ENCODE measurements at places on chromosomes 16 and 17.

- DNase-seq, result no peak
Observed at GRCh38 chr17:27945953-27946352, 52.8 kb upstream of the LYRM9 start.

GRCh38 chr17:75242461-75243042, 18.9 kb downstream of the GGA3 start:
- no peak for DNase-seq

- no peak for DNase-seq
Observed at GRCh38 chr17:13931111-13931526, 138.2 kb upstream of the COX10 start.

- DNase-seq, result no peak
Observed at GRCh38 chr17:78116411-78116810, 12.1 kb downstream of the TMC6 start.

GRCh38 chr17:50511058-50511457, 2.8 kb downstream of the MYCBPAP start:
- DNase-seq, result no peak

DNA sequence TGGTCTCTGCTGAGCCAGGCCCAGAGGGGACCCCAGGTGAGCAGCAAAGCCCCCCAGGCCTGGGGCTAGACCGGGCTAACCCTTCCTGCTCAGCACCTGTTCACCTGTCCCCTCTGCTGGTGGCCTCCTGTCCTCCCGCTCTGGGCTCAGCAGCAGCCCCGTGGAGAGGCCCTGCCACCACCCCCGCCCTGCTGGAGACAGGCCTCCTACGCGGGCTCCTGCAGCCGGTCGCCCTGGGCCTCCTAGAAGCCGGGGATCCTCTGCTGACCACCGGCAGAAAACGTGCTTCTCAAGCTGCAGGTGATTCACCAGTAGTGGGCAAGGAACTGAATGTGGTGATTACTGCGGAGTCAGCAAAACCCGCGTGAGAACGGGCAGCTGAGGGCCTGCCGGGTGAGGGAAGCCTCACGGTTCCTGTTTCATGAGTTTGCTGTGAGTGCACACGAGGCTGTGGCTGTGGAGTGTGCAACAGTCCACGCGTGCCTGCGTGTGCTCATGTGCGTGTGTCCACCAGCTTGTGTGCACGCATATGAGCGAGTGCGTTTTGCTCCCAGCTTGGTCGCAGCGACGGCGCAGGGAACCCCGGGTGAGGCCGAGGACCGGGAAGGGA, 792 bp downstream of the SECTM1 start:
- no peak for DNase-seq

DNA sequence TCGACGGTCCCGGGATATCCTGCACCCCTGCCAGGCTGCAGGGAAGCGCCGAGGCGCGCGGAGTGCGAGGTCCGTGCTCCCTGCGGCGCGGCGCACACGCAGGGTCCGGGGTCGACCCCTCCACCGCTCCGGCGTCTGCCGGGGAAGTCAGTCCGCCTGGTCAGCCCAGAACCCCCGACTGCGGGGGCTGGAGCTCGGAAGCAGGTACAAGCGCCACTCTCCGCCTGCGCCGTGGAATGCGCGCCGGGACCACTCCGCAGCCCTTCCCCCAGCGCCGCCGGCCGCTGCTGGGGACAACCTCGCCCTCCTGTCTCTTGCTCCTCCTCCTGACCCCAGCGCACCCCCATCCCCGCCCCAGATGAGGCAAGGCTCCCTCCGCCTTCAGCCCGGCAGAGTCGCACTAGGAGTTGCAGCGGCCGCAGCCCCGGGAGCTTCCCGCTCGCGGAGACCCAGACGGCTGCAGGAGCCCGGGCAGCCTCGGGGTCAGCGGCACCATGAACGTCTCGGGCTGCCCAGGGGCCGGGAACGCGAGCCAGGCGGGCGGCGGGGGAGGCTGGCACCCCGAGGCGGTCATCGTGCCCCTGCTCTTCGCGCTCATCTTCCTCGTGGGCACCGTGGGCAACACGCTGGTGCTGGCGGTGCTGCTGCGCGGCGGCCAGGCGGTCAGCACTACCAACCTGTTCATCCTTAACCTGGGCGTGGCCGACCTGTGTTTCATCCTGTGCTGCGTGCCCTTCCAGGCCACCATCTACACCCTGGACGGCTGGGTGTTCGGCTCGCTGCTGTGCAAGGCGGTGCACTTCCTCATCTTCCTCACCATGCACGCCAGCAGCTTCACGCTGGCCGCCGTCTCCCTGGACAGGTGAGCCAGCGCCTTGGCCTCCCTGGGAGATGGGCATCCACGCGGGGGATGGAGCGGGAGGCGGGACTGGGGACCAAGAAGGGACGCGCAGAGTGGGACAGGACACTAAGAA, at the start of gene GALR2:
GALR2 (plus strand) TSS at position 392 of the 974 bp plus-strand sequence; CDS start at position 495, 103 bp downstream.
- DNase-seq, result no peak

DNA sequence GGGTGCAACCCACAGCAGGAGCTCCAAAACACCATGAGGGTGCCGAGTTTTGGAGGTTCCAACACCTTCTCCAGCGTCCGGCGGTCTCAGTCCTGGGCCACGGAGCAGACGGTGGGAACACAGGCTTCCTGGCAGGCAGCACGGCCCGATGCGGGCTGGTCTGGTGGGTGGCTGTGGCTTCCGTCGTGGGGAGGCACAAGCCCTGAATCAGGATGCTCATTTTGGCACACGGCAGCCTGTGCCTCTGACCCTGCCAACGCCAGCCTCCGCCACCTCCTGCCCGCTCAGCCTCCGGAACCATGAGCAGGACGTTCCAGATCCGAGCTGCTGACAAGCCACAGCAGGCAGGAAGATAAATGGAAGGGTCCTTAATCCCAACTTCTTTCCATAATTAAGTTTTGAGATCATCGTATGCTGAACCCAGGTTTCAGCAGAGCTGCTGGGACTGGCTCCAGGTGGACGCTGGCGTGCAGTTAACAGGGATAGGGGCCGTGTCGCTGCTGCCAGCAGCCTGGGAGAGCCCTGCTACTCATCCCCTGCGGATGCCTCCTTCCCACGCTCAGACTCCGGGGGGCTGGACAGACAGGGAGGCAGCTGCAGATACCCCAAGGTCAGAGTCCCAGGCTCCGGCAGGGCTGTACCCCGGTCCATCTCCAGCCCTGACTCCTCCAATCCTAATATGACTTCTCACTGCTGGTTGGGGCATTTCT, 136.6 kb downstream of the ENGASE start:
- no peak for DNase-seq

- DNase-seq, result no peak
Observed at GRCh38 chr16:84746875-84747274, 47.1 kb downstream of the USP10 start.

GRCh38 chr17:19539040-19539399, 5.4 kb downstream of the SLC47A1 start:
- no peak for DNase-seq

DNA sequence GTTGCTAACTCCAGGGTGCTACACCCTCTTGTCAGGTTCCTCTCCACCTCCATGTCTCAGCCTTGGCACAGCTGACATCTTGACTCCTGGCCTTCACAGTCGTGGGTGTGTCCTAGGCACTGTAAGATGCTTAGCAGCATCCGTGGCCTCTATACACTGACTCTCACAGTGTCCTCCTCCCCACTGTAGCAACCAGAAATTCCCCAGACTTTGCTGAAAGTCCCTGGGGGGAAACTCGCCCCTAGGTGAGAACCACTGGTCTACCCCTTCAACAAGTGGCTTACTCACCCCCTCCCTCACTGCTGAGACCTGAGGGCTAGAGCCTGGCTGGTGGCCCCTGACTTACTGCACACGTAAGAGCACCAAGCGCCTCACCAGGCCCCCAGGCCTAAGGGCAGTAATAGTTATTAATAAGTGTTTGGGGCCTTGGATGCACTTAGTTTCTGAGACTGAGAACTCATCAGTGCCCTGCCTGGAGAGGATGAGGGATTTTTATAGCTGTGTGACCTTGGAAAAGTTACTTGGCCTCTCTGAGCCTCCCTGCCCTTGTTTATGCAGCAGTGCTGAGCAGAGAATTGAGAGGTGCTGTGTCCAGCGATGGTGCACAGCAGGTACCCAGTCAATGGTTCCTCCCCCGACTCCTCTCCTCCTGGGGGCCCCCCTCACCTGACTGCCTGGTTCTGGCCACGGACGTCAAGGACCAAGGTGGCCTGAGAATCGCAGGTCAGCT, 67.1 kb downstream of the RMI2 start:
- no peak for DNase-seq

GRCh38 chr16:69187446-69188235, 677 bp downstream of the SNTB2 start:
- DNase-seq, result no peak

DNA sequence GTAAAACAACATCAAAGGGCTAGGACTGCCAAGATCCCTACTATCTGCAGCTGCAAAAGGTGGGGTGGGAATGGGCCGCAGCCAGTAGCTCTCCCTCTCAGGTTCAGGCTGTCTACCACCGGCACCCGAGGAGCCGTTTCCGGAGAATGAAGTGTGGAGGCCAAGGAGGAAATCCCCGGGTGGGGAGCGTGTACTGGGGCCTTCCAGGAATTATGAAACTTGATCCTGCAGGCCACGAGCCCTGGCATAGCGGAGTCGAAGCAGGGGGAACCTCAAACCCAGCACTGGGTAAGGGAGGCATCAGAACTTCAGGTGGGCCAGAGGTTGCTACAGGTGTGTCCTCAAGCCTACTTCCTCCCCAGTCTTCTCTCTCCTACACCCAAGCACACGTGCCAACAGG, 5.1 kb downstream of the INPP5K start:
- DNase-seq, result no peak

- DNase-seq, result no peak
Observed at GRCh38 chr16:46858151-46858550, 26.0 kb upstream of the GPT2 start.

DNA sequence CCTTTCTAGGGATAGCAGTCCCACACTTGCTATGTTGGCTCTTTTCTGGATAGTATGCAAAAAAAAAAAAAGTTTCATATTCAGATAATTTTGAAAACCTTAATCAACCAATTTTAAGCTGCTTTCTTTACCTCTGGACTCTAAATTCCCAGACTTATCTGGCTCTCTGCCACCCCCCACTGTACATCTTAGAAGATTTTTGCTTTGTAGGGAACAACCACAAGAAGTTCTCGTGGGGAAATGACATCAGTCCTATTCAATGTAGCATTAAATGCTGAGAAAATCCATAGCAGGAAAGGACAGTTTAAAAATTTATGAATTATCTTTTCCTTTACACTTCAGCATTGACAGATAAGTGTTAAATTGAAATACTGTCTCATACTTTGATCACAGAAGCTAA, 562.7 kb upstream of the HSBP1 start:
- DNase-seq, result no peak

GRCh38 chr17:32558326-32558955, 71.6 kb downstream of the CDK5R1 start:
- no peak for DNase-seq

DNA sequence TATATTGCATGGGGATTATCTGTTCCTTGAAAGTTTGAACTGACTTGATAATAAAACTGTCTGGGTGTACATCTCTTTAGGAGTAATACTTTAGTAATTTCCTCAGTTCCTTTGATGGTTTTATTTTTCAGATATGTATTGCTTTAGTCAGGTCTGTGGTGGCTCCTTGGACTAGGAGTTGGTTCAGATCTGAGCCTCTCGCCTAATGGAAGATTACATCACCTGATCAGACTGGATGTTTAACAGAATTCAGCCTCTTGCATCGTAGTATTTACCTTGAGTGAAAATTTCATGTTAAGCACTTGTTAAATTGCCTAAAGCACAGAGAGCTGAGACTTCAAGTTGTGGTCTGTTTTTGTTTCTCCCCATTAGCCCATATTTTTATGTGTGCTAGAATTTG, 267.3 kb downstream of the MAP2K4 start:
- DNase-seq, result no peak

- no peak for DNase-seq
Observed at GRCh38 chr17:31843070-31843745, 15.8 kb downstream of the COPRS start.

DNA sequence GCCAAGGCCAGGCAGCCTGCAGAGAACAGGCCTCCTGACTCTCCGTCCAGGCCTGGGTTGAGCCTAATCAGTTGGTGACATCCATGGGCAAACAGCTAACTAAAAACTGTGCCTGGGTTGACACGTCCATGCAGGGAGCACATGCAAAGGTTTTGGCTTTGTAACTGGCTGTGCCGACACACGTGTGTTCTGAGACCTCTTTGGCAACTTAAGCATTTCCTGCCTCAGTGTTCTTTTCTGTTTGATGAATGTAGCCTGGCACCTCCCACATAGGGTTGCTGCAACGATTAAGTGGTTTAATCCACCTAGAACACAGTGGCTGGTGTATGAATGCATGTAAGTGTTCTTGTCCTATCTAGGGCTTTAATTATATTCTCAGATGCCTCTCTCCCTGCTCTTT, 3.2 kb downstream of the BCO1 start:
- no peak for DNase-seq

GRCh38 chr16:5642011-5642410, 544.4 kb upstream of the EEF2KMT start:
- DNase-seq, result no peak

- peak; percentile 37 for DNase-seq
Observed at GRCh38 chr17:78806451-78806850, 24.4 kb upstream of the CYTH1 start.

DNA sequence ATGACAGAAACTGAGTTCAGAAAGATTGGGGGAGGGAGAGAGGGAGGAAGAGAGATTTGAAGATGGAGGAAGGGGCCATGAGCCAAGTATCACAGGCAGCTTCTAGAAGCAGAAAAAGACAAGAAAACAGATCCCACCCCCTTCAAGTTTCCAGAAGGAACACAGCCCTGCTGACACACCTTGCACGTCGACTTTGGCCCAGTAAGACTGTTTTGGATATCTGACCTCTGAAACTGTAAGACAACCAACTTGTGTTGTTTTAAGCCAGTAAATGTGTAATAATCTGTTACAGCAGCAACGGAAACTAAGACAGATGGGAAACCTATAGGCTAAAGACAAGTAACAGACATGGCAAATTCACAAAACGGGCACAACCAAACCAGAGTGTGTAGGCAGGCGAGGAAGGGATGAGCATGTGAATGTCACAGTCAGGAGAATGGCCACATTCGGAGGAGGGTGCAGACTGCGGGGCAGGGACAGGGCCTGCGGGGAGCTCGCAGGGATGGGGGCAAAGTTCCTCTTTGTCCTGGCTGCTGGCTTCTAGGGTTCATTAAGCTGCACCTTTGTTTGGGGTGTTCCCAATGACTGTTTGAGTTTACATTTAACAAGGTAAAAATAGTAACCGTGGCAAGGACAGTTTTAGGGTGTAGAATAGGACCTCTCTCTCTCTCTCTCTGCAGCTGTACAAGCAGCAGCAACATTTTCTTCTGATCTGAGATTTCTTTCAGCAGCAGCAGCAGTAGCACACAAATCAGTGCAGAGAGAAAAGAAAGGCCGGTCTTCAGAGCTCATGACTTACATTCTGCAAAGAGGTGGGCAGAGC, 18.3 kb upstream of the ATP2C2 start:
- no peak for DNase-seq

DNA sequence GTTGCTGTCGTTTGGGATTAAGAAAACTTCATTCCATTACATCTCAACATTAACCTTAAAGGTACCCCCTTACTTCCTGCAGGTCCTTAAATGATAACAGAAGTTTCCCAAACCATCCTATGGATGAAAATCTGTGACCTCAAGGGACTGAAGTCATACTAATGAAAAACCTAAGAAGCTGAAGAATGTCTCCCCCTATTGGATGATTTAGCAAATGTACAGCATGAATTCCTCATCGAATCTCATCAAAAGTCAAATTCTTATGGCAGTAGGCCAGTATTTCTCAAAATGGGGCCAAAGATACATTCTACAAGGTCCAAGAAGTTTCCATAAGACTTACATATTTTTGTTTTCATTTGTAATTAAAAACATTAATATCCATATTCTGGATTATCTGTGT, 13.5 kb downstream of the SCO1 start:
- no peak for DNase-seq

GRCh38 chr16:24773771-24774427, 44.4 kb downstream of the TNRC6A start:
- DNase-seq, result no peak

GRCh38 chr17:11805138-11805537, 192.1 kb downstream of the ZNF18 start:
- no peak for DNase-seq
